ENCODE measurements at places on chromosomes 11 and 22.

DNA sequence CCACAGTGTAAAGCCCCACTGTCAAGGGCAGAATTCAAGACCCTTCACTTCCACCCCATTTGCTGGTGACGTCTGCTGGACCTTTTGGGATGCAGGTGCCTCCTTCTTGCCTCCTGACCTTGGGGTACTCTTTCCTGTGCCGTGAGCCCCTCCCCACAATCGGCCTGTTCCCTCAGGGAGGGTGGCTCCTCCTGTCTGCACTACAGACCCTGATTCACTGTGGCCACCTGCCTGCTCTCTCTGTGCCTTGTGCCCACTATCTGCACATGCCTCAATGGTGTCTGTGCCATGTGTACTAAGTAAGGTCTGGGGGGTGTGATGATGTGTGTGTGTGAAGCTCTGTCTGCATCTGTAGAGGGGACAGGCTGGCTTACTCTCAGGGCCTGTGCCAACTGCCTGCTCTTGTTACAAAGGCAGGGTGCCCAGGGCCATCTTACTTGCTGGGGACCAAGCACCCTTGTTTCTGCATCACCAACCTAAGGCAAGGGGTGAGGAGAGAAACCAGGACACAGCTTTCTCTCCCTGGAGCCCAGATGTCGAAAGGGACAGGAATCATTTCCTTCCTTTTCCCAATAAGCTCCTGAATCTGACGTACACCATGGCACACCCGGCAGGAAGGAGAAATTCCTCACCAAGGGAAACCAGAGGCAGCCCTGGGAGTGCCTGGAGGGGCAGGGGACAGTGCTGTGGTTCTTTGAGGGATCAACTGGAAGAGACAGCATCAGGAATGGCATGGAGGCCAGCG lies 3.7 kb downstream of the PPM1F start:
- DNase-seq: no peak

DNA sequence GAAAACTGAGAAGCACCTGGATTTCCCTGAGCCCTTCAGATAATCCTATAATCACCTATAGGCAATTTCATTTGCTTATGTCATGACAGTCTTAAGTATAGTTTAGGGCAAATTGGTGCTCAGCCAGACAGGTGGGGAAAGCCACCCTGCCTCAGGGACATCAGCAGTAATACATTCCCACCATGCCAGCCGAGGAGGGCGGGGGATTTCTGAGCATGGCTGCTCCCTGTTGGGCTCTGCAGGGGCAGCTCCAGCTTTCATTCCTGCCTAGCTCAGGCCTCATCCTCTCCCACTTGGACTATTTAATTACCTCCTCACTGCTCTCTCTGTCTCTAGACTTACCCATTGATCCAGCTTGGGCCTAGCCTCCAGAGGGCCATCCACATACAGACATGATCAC lies 9.0 kb upstream of the DRD2 start:
- DNase-seq: no peak

DNA sequence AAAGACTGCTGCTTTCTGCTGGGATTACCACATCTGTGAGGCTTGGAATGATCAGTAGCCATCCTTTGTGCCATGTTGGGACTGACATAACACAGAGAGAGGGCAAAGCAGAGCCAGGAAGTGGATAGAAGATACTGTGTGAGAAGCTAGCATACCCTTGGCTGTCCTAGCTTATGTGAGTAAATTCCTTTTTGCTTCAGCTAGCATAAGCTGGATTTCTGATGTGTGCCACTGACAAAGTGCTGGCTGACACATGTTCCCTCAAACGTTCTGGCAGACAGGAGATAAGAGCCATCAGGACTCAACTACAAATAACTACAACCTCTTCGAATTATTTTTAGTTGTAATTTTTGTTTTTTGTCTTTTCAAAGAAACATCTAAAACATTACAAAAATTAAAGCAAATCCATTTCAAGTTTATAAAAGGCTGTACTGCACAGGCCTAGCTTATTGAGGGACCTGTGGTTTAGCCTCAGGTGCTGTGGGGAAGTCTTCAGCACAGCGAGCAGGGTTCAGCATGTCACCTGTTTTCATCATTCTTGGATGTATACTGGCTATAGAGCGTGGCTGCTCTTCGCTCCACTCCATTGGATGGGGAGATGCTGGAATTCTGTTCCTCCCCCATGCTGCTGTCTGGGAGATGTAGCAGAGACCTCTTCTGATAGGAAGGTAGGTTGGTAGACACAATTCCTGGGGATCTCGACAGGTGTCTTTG lies 120.9 kb downstream of the SWAP70 start:
- no peak for DNase-seq

GRCh38 chr22:33438273-33438672 lies 380.1 kb upstream of the SYN3 start:
- DNase-seq: no peak

DNA sequence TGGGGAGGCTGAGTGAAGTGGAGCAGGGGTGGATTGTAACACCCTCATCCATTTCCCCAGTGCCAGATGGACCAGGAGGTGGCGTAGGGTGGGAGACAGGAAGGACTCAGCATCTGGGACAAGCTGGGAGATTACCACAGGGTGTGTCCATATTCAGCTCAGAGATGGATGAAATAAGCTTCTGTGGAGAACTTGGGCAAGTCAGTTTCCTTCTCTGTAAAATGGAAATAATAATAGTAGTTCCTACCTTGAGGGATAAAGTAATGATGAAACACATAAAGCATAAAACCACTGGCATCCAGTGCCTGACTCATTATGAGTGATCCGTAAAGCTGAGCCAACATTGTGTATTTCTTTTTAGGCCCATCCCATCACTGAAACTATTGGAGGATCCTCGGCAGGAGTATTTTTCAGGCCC lies 607 bp upstream of the ROBO4 start:
- DNase-seq: no peak

- no peak for DNase-seq
These were observed 379.2 kb downstream of the NELL1 start for GRCh38 chr11:21048626-21049025.

- no peak for DNase-seq
These were observed 179.2 kb downstream of the DBX1 start for GRCh38 chr11:19980957-19981669.

DNA sequence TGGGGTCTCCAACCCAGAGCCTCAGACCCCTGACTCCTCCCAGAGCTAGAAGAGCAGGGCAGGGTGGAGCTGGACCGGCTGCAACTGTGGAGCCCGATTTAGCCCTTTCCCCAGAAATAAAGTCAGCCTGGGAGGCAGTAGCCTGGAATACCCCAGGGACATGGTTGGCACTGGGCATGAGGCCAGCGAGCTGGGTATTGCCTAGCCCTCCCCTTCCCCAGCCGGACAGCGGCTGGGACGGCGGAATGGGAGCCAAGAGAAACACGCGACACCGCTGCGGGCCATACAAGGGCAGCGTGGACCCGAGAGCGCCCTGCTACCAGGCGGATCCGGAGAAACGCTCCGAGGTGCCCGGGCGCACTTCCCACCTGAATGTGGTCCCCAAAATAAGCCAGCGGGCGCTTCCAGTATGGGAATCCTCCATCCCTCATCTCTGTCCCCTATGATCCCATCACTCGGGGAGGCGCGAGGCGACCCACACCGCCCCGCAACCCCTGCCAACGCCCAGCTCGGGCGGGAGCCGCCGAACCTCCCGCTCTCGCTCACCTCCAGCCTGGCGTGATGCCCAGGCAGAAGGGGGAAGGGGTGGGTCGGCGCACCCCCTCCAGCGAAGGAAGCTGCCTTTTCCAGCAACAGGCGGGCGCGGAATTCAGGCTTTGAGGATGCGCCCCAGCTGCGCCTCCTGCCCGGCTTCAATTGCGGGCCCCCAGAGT lies 758 bp downstream of the MCAM start:
- no peak for DNase-seq

DNA sequence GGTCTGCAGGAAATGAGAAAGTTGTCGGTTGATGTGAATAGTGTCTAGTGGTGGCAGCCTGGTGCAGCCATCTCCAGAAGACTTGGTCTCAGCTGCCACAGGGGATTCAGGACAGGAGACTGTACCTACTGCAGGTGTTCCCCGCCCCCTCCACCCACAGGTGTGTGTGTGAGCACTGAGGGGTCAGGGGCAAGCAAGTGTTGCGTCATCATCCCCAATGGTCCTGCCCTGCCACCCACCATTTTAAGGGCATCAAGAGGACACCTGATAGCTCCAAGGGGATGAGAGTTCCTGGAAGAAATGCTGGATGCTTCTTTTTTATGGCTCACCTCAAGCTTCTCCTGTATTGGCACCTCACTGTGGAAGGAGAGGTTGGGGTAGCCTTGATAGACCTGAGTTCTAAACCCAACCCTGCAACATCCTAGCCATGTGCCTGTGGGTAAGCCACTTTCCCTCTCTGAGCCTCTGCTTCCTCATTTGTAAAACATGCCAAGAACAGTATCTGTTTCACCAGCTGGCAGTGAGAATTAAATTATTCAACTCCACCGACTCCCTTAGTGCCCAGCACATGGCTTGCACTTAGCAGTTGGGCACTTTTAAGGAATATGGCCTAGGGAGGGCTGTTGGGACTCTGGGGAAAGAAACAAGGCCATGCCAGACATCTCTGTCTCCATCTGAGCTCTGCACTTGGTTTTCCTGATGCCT lies 6.1 kb downstream of the C11orf91 start:
- DNase-seq: no peak

GRCh38 chr11:74459584-74459983 lies 7.8 kb downstream of the KCNE3 start:
- no peak for DNase-seq

- DNase-seq: no peak
These were observed 3.7 kb upstream of the APLNR start for GRCh38 chr11:57240757-57241156.

DNA sequence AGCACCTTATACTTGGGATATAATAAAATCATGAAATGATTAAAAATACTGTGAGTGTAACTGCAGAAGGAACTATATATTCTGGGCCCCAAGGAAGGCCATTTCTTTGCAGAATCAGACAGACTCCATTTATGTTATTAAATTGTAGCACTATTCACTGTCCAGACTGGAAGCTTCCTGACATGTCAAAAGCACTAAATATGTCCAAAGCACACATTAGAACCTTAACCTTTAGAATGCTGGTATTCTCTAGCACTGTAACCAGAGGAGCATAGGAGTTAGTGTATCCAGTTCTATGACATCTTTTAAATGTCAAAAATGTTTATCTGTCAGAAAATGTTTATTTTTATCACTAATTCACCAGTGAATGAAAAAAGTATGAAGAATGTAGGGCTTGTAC lies 246.9 kb downstream of the CADM1 start:
- no peak for DNase-seq

DNA sequence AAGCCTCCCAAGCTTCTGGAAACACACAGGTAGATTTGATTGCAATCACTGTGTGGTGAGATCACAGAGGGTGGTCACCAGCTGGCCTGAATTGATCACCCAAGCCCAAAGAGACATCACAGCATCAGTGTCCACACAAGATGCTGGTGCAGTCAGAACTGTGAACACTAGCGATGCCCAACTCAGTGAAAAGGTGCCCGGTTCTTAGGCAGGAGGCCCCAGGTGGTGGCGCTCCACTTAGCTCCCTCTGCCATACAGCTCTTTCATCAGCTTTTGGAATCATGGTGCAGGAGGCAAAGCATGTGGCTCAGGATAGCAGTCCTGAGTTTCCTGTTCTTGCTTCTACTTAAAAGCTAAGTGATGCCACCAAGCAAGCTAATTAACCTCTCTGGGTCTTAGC lies 11.1 kb downstream of the DGCR2 start:
- no peak for DNase-seq

- DNase-seq: peak; percentile 66
These were observed 745 bp upstream of the ZBTB44 start for GRCh38 chr11:130315354-130315970.

GRCh38 chr22:35524966-35525686 lies 15.5 kb upstream of the RASD2 start:
- DNase-seq: no peak

DNA sequence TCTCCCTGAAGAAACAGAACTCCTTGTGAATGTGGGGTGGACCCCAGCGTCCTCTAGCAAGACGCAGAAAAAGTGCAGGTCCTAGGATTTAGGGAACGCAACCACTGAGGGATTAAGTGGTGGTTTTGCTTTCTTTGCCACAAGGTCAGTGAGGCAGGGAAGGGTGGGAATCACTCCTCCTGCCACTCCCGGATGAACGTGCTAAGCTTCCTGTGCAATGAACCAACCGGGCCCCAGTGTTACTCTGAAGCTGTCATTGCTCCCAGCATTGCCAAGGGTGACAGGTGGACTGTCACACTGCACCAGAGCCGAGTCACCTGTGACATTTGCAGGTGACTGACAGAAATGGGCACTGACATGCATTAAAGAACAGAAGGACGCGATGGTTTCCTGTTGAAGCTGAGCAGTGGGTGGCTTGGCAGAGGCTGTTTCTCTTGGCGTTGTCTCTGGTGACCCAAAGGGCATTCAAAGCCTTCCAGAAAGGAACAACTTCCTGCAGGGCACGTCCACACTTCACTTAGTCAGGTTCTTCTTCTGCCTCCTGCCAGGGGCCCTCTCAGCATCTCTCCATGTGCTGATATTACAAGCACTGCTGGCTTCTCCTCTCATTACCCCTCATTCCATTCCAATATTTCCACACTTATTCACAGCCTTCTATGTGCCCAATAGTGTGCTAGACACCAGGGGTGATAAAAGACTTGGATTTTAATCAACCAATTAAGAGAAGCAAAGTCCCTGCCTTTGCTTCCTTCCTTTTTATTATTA lies 9.7 kb downstream of the KIRREL3 start:
- no peak for DNase-seq

GRCh38 chr11:124329787-124330478 lies 9.9 kb upstream of the OR8D2 start:
- peak; percentile 7 for DNase-seq

DNA sequence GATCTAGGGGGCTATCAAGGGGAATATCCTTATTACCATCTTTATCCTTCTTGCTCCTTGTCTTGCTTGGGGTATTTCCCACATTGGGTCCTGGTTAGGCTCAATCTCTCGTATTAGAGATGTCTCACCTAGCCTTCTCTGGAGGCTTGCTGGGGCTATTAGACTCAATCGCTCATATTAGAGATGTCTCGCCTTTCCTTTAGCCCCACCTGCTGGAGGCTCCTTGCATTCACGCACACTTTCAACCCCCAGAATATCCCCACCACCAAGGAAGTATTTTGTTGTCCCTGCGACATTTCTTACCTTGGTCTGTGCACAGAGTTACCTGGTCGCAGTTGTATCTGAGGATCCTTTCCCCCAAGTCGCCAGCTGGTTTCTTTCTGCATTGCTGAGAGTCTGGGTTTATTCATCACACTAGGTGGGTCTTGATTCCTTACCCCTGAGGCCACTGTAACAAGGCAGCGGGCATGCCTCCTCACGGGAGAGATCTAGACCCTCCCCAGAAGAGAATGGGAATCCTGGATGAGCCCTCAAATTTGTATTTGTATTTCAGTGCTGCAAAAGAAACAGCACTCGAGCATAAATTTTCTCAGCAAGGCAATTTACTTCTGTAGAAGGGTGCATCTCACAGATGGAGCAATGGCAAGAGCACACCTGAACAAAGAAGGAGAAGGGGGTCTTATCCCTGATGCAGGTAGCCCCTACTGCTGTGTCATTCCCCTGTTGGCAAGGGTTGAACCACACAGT lies 15.9 kb upstream of the HYLS1 start:
- DNase-seq: no peak

DNA sequence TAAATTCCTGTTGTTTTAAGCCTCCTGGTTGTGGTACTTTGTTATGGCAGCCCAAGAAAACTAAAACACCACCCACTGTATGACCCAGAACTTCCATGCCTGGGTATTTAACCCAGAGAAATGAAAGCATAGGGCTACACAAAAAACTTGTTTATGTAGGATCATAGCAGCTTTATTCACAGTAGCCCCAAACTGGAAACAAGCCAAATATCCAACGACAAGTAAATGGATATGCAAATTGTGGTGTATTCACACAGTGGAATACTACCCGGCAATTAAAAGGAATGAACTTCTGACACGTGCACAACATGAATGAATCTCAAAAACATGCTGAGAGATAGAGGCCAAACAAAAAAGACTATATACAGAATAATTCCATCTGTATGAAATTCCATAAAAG lies 62.2 kb upstream of the NAV2 start:
- no peak for DNase-seq

Measured in GM12891 (cell line).